AG09319 (cell line): ENCODE measurements at places on chromosomes 12 and 14.

GRCh38 chr12:15808652-15809051, 19.5 kb upstream of the EPS8 start:
- no peak for DNase-seq

DNA sequence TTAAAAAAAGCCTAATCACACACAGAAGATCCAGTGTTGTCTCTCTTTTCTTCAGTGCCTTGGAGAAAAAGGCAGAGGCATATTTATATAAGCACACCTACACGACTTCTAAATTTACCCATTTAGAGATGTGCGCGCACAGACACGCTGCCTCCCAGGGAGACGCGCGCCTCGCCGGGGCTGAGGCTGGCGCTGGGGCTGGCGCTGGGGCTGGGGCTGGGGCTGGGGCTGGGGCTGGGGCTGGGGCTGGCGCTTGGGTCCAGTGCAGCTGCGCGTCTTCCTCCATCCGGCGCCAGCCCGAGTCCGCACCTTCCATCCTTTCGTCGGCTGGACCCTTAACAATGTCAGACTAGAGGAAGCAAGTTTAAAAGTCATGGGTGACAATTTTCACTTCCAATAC, 118.4 kb upstream of the ARID2 start:
- DNase-seq: no peak

DNA sequence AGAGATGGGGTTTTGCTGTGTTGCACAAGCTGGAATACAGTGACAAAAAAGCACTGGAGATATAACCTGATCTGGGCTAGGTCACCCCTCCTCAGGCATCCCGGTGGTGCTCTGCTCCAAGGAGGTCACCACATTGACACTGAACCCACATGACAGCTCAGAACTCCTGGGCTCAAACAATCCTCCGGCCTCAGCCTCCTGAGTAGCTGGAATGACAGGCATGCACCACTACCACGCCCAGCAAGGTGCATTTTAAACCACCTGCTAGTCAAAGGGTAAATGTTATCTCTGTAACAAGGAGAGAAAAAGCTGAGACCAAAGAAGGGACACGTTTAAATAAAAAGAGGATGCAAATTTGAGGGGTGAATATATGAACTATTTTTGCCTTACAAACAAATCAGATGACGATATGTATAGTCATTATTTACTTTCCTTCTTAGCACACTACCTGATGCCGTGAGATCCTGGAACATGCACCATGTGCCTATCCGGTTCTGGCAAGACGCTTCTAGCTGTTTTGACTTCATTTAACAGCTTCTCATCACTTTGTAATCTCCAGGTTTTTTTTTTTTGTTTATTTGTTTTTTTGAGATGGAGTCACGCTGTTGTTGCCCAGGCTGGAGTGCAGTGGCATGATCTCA, 135.1 kb downstream of the PPM1H start:
- DNase-seq: no peak

- DNase-seq: no peak
These were observed at the start of gene DGKA for GRCh38 chr12:55930771-55931316. Gene DGKA, plus strand, starts transcription at chr12:55931162. Its CDS starts 5,342 bp downstream, at chr12:55936504.

DNA sequence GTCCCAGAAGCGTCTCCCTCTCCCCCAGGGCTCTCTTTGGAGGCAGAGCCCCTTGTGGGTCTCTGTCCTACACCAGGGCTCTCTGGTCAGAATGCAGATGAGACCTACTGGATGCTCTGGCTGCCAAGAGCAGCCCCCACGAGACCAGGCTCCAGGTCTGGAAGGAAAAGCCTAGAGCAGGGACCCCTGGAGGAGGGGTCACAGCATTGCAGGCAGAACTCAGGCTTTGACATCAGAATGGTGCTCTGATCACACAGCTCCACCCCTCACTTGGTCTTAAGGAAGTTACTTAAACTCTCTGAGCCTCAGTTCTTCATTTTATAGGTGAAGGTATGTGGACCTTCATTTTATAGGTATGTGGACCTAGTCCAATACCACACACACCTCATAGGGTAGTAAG, 83.1 kb downstream of the ARL6IP4 start:
- DNase-seq: no peak

DNA sequence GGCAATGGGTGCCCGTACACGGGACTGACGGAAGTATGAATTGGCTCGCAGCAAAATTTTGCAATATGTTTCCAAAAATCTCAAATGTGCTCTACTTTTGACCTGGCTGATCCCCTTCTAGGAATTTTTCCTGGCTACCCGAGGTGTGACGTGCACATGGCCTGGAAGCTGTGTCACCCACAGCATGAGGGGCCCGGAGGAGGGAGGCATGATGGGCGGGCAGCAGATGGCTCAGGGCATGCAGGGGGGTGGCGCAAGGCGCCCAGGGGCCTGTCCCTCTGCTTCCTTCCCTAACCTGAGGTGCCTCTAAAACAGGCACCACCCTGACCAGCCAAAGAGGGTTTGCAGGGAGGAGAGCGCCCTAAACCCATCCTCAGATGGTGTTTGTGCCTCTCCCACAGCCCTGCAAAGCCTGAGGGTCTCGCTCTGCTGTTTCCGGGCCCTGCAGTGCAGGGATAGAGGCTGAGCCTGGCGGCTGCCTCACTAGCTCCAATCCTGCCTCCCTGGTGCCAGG, 6.7 kb downstream of the GPR132 start:
- DNase-seq: no peak

GRCh38 chr14:42112108-42112507, 505.4 kb downstream of the LRFN5 start:
- no peak for DNase-seq

DNA sequence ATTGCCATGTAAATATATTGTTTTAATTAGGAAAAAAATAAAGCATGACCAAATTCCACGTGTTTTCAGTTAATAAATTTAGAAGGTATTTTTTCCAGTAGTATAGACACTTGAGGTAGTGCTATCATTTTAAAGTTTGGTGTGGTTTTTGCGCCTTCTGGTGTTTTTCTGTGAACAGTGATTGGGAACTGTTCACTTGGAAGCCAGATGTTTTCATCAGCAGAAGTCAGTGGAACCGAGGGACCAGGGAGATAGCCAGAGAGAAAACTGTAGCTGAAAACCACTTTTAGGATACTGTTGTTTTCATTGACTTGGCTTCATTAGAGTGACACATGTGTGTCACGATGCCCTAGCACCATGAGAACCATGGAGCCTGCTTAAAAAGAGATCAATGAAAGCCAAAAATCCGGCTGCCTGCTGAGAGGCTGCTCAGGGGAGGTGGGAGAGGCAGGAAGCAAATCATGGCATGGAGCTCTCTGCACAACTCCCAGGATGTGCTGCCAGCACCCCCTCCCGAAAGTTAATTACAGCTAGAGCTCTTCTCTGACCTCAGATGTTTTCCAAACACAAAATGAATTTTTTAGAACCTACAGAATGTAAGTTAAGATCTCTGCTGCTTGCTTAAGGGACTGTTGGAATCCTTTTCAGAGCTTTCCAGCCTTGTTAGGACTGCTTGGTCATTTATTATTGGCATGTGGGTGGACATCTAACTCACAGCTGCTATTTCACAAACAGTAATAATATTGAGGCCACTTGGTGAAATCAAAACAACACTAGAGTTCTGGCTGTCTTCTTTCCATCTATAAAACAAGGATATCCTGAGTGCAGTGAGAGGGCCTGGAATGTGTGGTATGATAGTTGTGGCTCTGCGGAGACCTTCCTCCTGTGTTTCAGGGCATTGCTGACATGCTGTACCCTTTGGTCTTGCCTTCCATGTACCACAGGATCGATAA, 192.3 kb downstream of the ANO4 start:
- DNase-seq: no peak
